Kidney glomerular epithelial cell (primary cell): ENCODE measurements at places on chromosomes 16 and 17.

GRCh38 chr16:22316411-22316811 is 19.2 kb downstream of the POLR3E start:
- no peak for DNase-seq

DNA sequence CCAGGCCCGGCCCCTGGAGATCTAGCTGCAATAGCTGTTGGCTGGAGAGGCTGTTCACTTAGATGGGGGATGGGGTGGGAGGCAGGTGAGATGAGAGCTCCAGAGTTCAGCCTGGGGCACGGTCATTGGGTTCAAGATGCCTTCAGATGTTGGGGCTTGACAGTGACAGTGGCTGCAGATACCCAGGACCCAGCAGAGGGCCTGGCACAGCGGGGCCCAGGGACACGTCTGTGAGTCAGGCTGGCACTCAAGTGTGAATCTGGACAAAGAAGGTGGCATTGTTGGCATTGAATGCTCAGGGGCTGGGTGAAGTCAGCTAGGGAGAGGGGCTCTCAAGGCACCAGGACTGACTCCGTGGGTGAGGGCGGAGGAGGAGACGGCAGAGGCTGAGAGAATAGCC is 328.1 kb downstream of the SEC14L1 start:
- no peak for DNase-seq

GRCh38 chr17:57624386-57624785 is 120.7 kb downstream of the CCDC182 start:
- DNase-seq, result peak; percentile 23

GRCh38 chr17:56290101-56290801 is 137.0 kb downstream of the ANKFN1 start:
- no peak for DNase-seq

DNA sequence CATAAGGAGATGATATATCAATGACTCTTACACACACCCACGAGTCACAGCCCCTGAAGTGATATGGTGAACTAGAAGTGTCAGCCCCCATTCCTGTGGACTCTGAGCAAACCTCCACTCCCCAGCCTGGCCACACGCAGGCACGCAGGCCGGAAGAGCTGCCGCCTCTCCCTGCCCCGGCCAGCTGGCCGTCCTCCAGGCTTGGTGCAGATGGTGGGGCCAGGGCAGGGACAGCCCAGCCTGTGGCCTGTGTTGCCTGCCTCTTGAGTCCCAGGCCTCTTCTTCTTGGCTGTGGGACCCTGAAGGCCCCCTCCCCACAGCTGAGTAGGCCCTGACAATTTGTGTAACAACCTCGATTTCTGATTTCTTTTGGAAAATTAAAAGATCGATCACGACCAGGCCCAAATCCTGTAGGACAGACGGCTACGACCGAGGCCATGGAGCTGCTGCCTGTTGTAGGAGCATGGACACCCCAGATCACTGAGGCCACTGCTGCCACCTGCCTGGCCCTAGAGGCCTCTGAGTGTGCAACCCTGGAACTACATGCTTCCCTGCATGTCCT is 10.0 kb upstream of the MPRIP start:
- peak; percentile 20 for DNase-seq

DNA sequence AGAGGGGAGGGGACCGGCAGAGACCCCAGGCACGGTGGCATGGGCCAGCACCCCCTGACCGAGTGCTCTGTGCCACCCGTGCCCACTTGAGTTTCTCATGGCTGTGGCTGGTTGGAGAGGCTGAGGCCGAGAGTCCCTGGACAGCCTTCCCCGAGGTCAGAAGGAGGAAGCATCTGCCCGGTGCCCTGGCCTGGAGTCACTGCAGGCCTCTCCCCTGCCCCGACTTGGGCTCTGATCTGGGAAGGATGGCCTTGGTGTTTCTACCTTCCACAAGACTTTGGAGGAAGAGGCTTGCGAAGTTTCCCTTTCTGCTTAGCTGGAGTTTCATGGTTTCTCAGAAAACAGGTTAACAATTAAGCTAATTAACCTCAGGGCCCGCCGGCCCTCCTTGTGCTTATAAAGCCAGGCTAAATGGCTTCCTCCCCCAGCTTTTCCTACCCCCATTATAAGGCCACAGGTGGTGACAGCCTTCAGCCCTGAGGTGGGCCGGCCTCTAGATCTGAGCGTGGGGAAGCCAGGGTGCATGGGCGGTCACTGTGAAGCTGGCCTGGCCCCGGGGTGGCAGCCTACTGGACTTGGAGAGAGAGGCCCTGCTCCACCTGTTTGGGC is 17.3 kb downstream of the LLGL2 start:
- no peak for DNase-seq

DNA sequence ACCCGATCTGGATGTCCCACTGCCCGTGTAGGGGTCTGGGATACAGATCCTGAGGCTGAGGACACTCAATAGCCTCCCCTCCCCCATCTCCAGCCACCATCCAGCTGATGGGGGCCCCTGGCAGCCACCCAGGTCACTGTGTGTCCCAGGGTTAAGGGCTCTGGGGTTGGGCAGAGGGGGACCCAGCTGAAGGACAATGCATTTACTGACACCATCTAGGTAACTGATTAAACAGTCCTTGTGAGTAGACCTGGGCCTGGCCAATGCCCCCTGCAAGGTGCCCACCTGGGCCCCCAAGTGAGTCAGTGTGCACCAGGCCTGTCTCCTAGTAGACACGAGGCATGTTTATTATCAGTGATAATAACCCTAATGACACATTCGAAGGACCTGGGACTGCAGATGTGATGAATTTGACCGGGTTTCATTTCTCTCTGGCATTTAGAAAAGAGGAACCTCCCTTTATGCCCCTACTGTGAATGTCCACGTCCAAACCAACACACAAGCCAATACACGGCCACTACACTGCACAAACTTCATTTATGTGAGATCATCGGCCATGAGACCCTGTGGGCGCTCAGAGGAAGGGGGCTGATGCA is 261.9 kb upstream of the FOXF1 start:
- DNase-seq, result no peak

DNA sequence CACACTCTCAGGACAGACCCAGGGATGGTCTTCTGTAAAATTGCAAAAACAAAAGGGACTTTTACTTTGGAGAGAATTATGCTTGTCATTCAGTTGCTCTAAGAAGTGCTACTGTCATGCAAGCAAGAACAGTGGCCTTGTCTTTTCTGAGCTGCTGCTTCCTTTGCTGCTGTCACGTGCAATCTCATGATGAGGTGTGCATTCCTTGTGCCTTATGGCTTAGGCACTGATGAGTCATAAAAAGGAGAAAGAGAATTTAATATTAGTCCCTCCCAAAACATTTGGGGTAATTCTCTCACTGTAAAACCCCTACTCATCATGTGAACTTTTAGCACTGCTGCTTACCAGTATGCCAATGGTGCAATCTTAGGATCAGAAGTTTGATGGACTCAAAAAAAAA is 2051.3 kb downstream of the TP53TG3F start:
- DNase-seq, result no peak

DNA sequence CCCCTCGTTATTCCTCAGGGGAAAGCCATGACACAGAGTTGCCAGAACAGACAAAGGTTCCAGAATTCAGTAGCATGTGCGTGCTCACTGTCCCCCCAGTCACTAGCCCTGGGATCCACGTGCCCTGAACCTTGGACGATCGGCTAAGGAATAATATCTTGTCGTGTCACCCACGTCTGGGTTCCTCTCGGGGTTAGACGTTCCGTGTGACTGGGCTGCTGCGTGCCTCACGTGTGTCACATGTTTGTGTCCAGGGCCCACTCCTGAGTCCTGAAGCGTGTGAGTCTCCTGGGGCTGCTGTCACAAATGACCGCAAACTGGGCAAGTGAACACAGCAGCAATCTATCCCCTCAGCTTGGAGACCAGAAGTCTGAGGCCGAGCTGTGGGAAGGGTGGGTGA is 12.4 kb upstream of the ZNF469 start:
- DNase-seq, result no peak

- DNase-seq, result no peak
These were observed 181.1 kb downstream of the SOX9 start for GRCh38 chr17:72301887-72302286.

- no peak for DNase-seq
These were observed 78.2 kb downstream of the FTO start for GRCh38 chr16:53782148-53782547.

GRCh38 chr17:78472035-78472905 is 93.8 kb downstream of the PGS1 start:
- DNase-seq, result no peak

DNA sequence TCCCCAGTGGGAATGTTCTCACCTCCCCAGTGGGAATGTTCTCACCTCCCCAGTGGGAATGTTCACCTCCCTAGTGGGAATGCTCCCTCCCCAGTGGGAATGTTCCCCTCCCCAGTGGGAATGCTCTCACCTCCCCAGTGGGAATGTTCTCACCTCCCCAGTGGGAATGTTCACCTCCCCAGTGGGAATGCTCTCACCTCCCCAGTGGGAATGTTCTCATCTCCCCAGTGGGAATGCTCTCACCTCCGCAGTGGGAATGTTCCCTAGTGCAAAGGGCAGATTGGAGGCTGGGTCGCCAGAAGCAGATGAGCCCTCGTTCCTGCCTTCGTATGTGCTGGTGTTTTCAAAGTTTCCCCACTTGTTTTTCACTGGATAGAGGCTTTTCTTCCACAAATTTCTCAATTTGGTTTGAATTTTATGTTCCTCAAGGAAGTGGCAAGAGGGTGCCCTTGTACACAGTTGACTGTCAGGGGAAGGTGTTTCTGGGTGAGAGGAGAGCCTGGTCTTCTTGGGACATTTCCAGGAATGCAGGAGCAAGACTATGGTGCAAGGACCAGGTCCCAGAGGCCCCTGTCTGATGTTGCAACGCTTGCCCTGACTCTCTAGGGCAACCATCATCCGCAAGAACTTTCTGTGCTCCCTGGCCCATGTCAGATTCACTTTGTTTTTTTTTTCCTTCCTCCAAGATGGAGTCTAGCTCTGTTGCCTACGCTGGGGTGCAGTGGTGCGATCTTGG is 34.0 kb downstream of the TRARG1 start:
- DNase-seq, result no peak

DNA sequence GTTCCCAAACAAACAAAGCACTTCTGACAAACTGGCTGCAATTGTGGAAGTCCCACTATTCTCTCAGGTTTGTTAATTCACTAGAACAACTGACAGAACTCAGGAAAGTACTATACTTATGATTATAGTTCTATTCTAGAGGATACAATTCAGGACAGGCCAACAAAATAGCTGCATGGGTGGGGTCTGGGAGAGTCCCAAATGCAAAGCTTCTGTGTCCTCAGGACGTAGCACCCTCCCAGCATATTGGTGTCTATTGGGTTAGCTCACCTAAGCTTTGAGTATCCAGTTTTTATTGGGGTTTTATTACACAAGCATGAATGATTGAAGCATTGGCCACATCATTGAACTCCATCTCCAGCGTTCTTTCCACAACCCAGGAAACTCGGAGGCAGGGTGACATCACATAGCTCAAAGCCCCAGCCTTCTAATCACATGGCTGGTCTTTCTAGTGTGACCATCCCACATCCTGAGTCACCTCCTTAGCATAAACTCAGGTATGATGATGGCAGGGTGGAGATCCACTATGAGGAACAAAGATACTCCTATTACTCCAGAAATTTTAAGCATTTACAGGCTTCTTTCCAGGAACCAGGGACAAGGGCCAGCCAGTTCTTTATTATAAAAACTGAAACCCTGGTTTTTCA is 43.9 kb upstream of the CCNF start:
- peak; percentile 13 for DNase-seq

GRCh38 chr17:31926100-31926729 is 10.6 kb upstream of the SUZ12 start:
- DNase-seq, result no peak
